ENCODE measurements at places on chromosomes 16 and 17. TPM values are rescaled to one million over a fixed set of nuclear protein-coding genes. Genes with fewer than 3 reads are reported as not detected.

MAF gene
- total RNA-seq: 0.13 TPM

E2F4 gene
- 96.7 TPM for total RNA-seq

LRRC36 gene
- 1.9 TPM for total RNA-seq

TRPV3 gene
- 5.2 TPM for total RNA-seq

MYH1 gene
- not detected for total RNA-seq

LAT gene
- total RNA-seq: 4.0 TPM

- DNase-seq: no peak
Measured at GRCh38 chr16:68383858-68384257, 64.5 kb downstream of the SMPD3 start.

- DNase-seq: no peak
Measured at GRCh38 chr17:67813803-67814180, 11.5 kb upstream of the BPTF start.

- no peak for DNase-seq
Measured at GRCh38 chr17:20706751-20707373, 127.3 kb downstream of the CDRT15L2 start.

- DNase-seq: no peak
Measured at GRCh38 chr16:15398618-15399316, 3.2 kb downstream of the MPV17L start.

DNA sequence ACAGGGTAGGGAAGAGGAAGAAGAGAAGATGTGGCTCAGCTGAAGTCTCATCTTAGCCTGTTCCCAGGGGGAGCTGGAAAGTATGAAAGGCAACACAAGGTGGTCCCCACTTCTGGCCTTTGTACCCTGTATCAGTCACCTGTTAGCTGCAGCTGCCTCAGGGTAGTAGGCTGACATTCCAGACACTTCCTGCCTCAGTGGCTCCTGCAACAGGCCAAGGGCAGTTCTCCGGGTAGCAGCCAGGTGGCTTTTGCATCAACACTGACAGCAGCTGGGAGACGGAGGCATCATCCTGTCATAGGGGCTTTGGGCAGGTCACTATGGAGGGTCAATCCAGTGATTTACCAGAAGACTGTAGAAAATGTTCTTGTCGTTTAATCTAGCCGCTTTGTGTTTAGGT is 124.0 kb downstream of the RGS9 start:
- DNase-seq: no peak

DNA sequence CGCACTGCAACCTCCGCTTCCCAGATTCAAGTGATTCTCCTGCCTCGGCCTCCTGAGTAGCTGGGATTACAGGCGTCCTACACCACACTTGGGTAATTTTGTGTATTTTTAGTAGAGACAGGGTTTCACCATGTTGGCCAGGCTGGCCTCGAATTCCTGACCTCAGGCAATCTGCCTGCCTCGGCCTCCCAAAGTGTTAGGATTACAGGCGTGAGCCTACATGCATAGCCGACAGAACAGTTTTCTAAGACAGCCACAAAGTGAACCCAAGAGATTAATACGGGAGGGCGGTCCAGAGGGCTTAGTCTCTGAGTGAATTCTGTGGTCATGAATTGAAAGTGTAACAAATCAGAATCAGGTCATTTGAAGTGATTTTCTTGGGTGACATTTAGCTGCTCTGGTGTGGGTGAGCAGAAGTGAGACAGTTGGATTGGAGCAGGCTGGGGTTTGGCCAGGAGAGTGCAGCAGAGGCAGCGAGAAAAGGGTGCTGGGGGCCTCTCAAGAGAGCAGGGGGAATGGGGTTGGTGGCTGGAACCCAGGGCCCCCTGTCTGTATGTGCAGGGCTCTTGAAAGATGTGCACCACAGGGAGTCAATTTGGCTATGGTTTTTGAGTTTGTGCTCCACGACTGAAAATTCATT is 231.4 kb upstream of the WSCD1 start:
- DNase-seq: no peak

WFDC1 gene
- not detected for total RNA-seq

HEXD gene
- 15.9 TPM for total RNA-seq

DNA sequence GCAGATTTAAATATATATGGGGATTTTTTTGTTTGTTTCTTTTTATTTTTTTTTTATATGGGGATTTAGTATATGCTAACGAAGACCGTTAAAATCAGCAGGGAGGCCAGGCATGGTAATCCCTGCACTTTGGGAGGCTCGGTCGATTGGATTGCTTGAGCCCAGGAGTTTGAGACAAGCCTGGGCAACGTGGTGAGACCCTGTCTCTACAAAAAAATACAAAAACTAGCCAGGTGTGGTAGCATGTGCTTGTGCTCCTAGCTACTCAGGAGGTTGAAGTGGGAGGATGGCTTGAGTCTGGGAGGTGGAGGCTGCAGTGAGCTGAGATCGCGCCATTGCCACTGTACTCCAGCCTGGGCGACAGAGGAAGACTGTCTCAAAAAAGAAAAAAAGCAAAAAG is 22.3 kb upstream of the MEIOC start:
- DNase-seq: no peak

- DNase-seq: no peak
Measured at GRCh38 chr16:85767531-85767930, 16.6 kb upstream of the C16orf74 start.

DNA sequence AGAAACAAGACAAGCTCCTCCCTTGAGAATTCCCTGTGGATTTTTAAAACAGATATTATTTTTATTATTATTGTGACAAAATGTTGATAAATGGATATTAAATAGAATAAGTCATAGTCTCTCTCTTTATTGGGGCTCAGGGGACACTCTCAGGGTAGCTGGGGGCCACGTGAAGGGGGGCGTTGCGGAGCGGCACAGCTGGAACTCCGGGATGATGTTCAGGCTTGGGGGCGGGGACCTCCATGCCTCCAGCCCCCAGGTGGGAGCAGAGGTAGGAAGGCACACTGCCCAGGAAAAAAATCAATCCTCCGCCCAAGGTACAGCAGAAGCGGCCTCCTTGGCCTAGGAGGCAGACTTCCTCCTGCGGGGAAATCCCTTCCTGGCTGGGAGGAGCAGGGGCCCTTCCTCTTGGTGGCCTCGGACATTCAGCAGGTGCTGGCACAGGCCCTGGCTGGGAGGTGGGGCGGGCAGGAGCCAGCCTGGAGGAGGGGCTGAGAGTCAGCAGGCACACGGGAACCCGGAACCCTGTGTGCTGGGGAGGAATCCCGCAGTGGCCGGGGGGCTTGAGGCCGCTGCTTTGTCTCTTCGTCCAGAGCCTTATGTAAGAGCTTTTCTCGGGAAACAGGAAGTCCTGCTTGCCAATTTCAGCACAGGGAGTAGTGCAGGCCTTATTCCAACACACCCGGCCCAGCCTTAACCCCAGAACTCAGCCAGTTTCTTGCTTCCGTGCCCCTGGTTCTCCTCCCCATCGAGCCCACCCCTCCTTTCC is 591 bp upstream of the TNFSF13 start:
- no peak for DNase-seq

DNA sequence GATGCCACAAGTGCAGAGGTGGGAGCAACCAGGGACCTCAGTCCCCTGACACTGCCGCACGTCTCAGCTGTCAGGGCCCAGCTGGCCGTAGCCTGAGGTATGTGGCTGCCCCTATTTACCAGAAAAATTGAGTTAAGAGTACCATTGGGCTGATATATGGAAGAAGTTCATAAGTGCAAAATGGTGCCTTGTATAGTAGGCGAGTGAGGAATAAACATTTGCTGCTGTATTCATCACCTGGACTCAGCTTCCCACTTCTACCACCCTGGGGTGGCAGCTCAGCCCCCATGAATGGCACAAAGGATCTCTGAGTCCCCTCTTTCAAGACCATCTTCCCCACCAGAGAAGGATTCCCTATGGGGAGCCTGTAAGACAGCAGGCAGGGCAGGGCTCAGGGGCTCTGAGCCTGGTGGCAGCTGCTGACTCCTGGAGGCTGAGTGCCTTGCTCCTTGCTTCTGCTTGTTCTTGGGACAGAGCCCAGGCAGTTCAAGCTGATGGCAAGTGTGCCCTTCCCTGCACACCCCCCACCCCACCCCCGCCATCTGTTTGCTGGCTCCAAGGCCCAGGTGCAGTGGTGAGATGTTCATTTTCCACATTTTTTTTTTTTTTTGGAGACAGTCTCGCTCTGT is 29.0 kb downstream of the TRPV2 start:
- DNase-seq: no peak

DNA sequence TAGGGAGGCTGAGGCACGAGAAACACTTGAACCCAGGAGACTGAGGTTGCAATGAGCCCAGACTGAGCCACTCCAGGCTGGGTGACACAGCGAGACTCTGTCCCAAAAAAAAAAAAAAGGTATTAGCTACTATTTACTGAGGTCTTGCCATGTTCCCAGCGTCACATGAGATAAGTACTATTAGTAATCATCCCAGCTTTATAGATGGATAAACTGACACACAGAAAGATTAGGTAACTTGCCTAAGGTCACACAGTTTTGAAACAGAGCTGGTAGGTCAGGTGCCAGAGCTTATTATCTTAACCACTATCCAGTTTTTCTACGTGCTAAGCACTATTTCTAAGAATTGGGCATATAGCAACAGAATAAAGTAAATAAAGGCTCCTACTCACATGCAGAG is 51.6 kb downstream of the TEX14 start:
- DNase-seq: no peak

CCDC78 gene
- 16.2 TPM for total RNA-seq

P2RX1 gene
- 5.1 TPM for total RNA-seq

KRTAP9-8 gene
- total RNA-seq: not detected

KRTAP4-3 gene
- not detected for total RNA-seq

TBX21 gene
- 8.3 TPM for total RNA-seq

SLFN14 gene
- not detected for total RNA-seq

Data from GM12878 (cell line).